ENCODE measurements at places on chromosomes 13 and 19.

DNA sequence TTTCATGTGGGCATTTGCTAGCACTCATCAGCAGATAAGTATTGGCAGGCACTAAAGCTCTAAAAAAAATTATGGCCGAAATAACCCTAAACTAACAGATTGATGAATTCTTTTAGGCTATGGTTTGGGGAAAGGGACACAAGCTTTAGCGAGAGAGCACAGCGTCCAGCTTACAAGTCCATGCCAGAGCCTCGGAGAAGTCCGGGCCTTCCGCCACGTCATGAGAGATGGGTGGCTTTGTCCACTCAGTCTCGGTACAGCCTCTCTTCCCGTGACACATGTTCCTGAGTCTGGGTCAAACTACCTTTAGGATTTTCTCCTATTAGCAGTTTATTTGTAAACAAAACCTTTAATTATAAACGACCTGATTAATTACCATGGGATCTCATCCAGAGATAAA, 27.7 kb downstream of the TMTC4 start:
- no peak for DNase-seq

DNA sequence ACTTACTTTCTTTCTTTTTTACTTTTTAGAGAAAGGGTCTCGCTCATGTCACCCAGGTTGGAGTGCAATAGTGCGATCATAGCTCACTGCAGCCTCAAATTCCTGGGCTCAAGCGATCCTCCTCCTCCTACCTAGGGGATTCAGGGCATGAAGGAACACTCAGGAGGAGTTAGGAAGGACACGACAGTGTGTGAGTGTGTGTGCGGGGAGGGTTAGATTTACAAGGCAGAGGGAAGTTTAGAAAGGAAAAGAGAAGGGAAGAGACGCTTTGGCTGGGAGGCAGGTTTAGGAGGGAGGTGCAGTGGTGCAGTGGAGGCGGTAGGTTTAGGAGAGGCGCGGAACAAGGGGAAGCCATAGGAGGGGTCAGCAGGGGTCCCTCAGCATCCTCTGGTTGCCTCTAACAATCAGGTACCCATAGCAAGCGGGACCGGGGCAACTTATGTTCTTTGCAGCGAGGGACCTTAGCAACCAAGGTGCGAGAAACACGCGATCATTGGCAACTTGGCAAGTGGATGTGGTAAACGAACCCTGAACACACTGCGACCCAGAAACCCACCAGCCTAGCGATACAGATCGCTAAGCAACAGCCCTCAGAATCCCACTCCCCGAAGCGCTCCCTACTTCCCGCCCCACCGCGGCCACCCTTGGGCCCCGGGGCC, 501 bp downstream of the SIRT2 start:
- peak; percentile 40 for DNase-seq

DNA sequence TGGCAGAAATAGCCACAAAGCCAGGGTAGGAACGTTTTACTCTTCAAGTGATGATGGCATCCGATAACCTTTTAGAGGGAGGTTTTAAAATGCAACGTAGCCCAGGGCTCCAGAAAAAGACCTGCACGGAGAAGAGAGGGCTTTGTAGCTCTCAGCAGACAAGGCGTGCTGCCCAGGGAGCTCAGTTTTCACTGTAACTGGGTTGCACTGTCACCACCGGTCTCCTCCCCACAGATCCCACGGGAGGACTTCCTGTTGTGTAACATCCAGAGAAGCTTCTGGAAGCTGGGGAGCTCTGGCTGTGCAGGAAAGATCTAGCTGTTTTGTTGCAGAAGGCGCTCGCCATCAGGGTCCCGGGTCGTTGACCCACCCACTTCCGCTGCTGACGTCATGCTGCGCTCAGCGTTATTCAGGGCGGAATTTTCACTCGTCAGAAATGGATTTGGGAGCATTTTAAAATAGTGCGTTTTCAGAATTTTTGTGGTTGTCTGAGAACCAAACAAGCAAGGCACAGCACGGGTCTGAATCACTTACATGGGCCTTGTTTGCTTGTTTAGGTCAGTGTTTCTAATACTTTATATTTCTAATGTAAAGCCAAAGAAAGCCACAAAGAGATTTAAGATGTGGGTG, 50.8 kb downstream of the ATP11A start:
- DNase-seq = peak; percentile 83

GRCh38 chr13:89897681-89898080, 1449.8 kb upstream of the MIR17HG start:
- DNase-seq = no peak

- no peak for DNase-seq
Measured at GRCh38 chr19:15296353-15296752, 36.0 kb downstream of the BRD4 start.

GRCh38 chr13:50094615-50095293, 79.5 kb downstream of the KCNRG start:
- no peak for DNase-seq

DNA sequence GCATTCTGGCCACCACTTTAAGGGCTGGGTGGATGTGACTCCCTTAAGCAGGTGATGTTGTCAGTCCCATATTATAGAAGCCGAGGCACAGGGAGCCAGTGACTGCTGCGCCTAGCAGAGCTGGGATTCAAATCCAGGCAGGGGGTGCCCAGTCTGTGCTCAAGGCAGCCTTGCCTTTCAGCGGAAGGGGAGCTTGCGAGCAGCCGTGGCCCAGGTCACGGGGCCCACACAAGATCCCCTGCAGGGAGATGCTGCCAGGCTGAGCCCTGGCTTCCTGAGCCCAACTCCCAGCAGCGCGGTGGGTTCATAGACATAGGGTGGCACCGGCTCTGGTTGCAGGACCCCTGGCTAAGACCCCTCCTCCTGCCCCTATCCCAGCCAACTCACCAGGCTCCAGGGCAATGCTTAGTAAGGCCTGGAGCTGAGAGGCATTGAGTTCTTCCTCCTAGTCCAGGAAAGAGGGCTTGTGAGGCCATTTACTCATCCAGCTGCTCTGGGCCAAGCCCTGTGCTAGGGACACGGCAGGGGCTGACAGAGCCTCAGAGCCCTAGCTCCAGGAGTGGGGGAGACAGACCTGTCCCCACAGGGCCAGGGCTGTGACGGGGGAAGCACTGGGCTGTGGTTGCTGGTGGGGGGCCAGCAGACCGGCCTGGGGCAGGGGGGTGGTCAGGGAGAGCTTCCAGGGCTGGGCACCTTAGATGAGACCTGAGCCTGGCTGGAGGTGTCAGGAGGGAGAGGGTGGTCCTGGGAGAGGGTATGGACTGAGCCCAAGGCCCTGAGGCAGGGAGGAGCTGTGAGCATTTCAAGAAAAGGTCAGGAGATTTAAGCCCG, 9.6 kb downstream of the CAPN12 start:
- DNase-seq = no peak

GRCh38 chr13:44052780-44053184, 173.1 kb downstream of the LACC1 start:
- peak; percentile 41 for DNase-seq

- peak; percentile 57 for DNase-seq
Measured at GRCh38 chr19:3440082-3440481, 40.2 kb downstream of the SMIM24 start.
